ENCODE measurements at places on chromosomes 6 and 20.

DNA sequence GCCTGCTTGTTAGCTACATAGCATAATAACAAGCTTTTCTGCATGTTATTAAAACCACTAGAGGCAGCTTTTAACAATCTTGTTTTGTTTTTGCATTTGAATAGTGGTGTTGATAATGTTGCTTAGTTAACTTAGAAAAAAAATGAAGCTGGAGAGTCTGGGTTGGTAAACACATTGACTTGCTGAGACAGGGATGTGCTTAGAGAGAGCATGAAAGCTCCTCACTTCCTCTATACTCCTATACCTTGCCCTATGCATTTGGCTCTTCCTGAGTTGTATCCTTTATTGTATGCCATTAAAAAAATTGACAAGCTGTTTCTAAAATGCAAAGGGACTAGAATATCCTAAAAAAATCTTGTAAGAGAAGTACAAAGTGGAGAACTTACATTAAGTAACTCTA lies 13.6 kb downstream of the FAM83B start:
- DNase-seq = no peak

- no peak for DNase-seq
These were observed 204.8 kb downstream of the TFAP2A start for GRCh38 chr6:10210052-10210451.

DNA sequence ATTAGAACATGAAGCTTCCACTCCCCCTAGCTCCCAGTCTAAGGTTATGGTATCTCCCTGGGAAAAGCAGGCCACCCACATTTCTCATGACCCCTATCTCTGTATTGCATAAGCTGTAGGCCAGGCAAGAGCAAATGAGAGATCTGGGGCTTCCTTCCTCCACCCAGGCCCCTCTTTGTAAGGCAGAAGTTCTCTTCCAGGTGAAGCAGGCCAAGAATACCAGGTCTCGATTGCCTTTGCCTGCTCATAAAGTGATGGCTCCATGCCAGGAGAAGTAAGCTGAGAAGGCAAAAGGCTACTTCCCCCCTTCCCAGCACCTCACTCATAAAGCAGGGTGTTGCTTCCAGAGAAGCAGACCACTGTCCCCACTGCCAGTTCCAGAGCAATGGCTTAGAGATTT lies 144.1 kb upstream of the KCNK16 start:
- no peak for DNase-seq

GRCh38 chr20:48326868-48327267 lies 500.9 kb downstream of the PREX1 start:
- no peak for DNase-seq

GRCh38 chr6:29227235-29227634 lies 56.5 kb downstream of the OR2J2 start:
- no peak for DNase-seq

GRCh38 chr20:36861625-36861874 lies 14.4 kb upstream of the TLDC2 start:
- no peak for DNase-seq

DNA sequence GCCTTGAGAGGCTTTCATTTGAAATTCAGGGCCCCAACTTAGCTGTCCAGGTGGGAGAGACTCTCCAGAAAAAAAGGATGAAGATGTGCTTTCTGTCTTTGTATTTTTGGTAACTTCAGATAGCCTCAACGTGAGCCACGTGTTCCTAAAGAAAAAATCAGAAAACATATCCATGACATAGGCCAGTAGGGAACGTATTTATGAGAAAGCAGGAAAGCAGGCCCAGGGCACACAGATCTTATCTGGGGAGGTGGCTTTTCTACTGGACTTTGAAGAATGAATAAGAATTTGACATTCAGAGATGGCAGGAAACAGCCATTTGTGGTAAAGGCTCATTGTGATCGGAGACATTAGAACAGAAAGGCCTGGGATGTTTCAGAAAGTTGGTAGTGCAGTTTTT lies 21.2 kb upstream of the EXOC2 start:
- DNase-seq = no peak

DNA sequence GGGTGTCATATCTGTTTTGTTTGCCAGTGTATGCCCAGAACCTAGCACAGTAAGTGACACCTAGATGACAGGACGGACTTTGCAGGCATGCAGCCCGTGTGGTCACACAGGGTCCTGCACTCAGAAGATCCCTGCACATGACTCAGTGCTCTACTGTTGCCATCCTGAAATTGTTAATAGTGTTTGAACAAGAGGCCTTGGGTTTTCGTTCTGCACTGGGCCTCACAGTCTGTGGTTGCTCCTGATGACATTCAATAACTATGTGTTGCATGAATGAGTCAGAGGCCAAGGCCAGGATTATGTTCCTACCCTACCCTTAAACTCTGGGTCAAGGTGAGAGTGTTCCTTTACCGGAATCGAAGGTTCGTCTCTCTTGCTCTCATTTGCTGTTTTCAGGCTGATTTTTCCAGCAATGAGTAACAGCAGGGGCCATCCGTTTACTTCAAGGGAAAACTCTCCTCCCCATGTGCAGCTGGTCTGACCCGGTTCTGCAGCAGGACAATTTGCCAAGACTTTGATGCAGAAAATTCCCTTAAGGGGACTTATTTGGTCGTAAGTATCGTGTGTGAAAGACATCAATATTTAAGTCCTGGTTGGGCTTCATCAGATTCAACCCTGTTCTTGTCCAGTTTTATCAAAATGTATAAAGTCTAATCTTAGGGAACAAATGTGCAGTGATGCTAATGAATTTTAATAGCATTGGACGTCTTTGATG lies 13.0 kb upstream of the PFDN4 start:
- DNase-seq = no peak

DNA sequence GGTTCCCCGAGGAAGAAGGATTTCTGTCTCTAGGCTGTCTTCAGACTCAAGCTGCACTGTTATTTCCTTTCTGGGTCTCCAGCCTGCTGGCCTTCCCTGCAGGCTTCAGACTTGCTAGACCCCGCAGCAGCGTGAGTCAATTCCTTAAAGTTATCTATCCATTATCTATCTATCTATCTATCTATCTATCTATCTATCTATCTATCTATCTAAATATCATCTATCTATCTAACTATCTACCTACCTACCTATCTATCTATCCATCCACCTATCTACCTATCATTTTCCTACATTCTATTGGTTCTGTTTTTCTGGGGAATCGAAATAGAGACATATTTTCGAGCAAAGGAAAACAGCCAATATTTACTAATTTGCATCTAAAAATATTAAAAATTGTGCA lies 48.7 kb upstream of the BMP6 start:
- no peak for DNase-seq

GRCh38 chr6:69827276-69827893 lies 30.6 kb upstream of the LMBRD1 start:
- no peak for DNase-seq

Data from cortex of kidney (tissue), 1 donor.